ENCODE measurements at places on chromosomes 2 and 18.

- DNase-seq, result peak; percentile 31
Observed at GRCh38 chr2:168037778-168038177, 209.6 kb downstream of the STK39 start.

DNA sequence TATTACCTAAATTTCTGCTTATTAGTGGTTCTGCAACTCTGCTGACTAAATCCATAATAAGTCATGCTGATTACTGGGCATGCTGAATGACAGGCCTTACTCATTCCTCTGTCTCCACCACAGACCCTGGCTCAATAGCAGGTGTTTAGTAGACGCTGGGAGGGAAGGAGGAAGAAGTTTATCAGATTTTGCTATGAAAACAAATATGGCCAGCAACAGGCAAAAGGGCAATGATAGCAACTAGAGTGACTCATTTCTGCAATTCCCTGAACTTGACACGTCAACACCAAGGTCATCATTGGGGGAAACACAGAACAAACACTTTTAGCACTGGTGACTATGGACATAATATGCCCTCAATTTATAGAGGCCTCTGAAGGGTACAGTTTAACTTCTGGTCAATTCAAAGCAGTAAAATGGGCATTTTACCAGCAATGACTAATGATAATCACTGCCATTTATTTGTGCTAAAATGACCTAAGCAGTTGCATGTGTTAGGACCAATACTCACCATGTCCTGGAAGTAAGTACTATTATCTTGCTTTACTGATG, 35.2 kb downstream of the TMEM163 start:
- peak; percentile 89 for DNase-seq

GRCh38 chr2:174012347-174013314, 47.5 kb upstream of the SP3 start:
- peak; percentile 26 for DNase-seq

- DNase-seq, result no peak
Observed at GRCh38 chr2:215983581-215984351, 29.6 kb downstream of the MREG start.

DNA sequence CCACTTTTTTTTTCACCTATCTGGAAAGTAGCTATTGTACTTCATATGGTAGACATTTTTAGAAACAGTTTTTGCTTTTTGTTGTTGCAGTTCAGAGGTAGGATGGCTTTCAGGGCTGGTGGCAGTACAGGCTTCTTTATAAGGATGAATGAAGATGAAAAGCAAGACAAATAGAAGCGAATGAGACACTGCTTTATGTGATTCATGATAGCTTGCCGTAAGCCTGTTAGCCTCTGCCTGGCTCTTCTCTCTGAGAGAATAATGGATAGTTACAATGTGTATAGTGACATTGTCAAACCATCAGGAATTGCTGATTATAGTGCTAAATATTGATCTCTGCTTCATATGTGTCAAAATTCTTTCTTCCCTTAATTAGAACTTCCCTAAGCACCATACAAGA, 173.7 kb downstream of the NR4A2 start:
- no peak for DNase-seq

All from activated CD4-positive, alpha-beta T cell treated with anti-CD3 and anti-CD28 coated beads, Interleukin-10, Interleukin-2, amounts not matched to agents 100 ng/mL and 50 ng/mL, durations not matched to agents 16 hours and 8 hours (primary cell).